ENCODE measurements at places on chromosomes 3 and 15. TPM values are rescaled to one million over a fixed set of nuclear protein-coding genes. Genes with fewer than 3 reads are reported as not detected.

DNA sequence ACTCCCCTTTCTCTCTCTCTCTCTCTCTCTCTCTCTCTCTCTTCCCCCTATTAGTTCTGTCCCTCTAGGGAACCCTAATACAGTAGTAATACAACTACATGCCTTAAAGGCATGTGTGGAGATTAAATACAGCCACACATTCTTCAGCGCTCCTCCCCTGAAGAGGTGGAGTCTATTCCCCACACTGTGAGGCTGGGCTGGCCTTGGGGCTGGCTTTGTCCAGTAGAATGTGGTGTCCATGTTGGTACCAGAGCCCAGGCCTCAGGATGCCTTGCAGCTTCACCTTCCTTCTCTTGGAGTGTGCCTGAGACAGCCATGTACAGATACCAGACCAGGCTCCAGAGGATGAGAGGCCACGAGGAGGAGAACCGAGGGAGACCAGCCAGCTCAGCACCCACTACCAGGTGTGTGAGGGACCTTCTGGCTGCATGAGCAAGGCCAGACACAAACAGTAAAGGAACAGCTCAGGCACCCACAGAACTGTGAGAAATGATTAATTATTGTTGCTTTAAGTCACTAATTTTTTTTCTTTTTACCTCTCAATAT is 10.7 kb downstream of the SLC6A20 start:
- no peaks in the 10 kb centered on the region for H3K36me3 ChIP-seq
- no peaks in the 10 kb centered on the region for H3K4me1 ChIP-seq
- H3K4me3 ChIP-seq: no peak overlapping the region
- DNase-seq: no peak
- no peaks in the 10 kb centered on the region for H3K27me3 ChIP-seq
- no peak overlapping the region for H3K27ac ChIP-seq

PPP1R14D gene
- not detected for total RNA-seq

TMPRSS7 gene
- 0.14 TPM for total RNA-seq

FAM81A gene
- total RNA-seq: 0.95 TPM

CLDN18 gene
- 4.0 TPM for total RNA-seq

TRANK1 gene
- 14.6 TPM for total RNA-seq

All from pancreas (tissue), 10 donors.